ENCODE measurements at places on chromosomes 6 and 20. TPM values are rescaled to one million over a fixed set of nuclear protein-coding genes. Genes with fewer than 3 reads are reported as not detected.

- no peak overlapping the region for H3K27ac ChIP-seq
- H3K36me3 ChIP-seq = no peaks in the 10 kb centered on the region
- DNase-seq = no peak
- no peaks in the 10 kb centered on the region for H3K4me1 ChIP-seq
Measured at GRCh38 chr6:90079560-90080490, 185.6 kb downstream of the GJA10 start.

- H3K36me3 ChIP-seq = peaks cover 4% of the 10 kb centered on the region
- H3K4me1 ChIP-seq = no peaks in the 10 kb centered on the region
- H3K4me3 ChIP-seq = no peak overlapping the region
- DNase-seq = no peak
- no peak overlapping the region for H3K27ac ChIP-seq
- H3K27me3 ChIP-seq = no peaks in the 10 kb centered on the region
Measured at GRCh38 chr6:14499309-14499708, 381.7 kb downstream of the CD83 start.

DNA sequence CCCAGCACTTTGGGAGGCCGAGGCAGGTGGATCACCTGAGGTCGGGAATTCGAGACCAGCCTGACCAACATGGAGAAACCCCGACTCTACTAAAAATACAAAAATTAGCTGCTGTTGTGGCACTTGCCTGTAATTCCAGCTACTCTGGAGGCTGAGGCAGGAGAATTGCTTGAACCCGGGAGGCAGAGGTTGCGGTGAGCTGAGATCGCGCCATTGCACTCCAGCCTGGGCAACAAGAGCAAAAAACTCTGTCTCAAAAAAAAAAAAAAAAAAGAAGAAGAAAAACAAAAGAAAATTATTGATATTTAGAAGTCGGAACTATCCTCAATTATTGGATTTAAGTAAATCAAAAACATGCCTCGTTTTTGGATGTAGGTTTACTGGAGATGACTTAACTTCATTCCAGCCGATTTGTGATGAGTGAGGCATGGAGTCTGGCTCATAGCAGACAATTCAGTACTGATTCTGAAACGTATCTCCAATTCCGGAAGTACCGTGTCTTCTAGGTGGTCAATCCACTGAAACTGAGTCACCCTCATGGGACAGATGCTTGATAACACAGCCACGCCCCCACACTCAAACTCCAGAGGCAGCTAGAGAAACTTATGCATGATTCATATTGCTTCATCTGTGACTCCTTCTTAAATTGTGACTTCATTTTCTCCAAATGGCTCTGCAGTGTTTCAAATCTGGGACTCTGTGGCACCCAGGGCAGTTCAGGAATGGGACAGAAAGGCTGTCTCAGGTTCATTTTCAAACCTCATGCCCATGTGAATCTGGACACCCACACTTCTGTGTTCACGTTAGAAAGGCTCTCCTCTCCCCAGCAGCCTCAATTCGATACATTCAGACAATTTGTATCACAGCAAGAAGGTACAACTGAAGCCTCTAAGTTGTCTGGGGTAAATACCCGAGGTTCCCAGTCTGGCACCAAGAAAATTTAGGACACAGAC, 110.4 kb upstream of the ARMC2 start:
- no peaks in the 10 kb centered on the region for H3K36me3 ChIP-seq
- H3K27me3 ChIP-seq = no peaks in the 10 kb centered on the region
- no peaks in the 10 kb centered on the region for H3K4me1 ChIP-seq
- H3K27ac ChIP-seq = peak overlapping the region; percentile 62

- no peaks in the 10 kb centered on the region for H3K27me3 ChIP-seq
- H3K4me1 ChIP-seq = no peaks in the 10 kb centered on the region
- no peak for DNase-seq
Measured at GRCh38 chr6:101689695-101690094, 296.2 kb downstream of the GRIK2 start.

DNA sequence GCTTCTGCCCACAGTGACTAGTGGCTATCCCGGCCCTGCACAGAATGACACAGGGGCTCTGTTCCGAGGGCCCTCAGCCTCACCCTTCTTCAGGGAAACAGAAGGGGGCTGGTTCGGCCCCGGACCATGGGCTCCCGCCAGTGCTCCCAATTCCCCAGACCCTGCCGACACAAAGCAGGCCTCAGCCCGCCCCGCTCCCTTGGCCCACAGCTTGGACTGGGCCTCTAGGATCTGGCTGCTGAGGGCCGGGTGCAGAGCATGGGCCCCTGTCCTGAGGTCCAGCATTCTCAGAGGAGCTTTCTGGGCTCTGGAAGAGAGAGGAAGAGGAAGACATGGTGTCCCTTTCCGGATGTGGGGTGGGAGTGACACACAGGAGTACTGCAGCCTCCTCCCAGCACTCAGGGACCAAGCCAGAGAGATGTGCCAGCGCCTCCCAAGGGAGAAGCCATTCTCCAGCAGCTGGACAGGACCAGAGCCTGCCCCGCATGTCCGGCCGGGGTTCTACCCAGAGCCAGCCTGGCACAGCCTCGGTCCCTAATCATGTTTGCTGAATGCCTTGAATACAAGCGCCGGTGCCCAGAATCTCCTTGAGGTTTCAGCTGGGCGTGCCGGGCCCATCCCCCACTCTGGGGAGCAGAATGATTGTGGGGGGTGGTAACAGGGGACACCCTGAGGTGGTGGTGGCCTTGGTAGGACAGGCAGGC, 23.9 kb downstream of the C20orf203 start:
- H3K27me3 ChIP-seq = no peaks in the 10 kb centered on the region
- no peaks in the 10 kb centered on the region for H3K4me1 ChIP-seq
- no peaks in the 10 kb centered on the region for H3K36me3 ChIP-seq
- no peak overlapping the region for H3K4me3 ChIP-seq

- H3K36me3 ChIP-seq = peaks cover 45% of the 10 kb centered on the region
- H3K4me3 ChIP-seq = no peak overlapping the region
- H3K27me3 ChIP-seq = no peaks in the 10 kb centered on the region
- peaks cover 83% of the 10 kb centered on the region for H3K4me1 ChIP-seq
- H3K27ac ChIP-seq = peak overlapping the region; percentile 64
- DNase-seq = no peak
Measured at GRCh38 chr20:31707994-31708735, 14.5 kb downstream of the BCL2L1 start.

DNA sequence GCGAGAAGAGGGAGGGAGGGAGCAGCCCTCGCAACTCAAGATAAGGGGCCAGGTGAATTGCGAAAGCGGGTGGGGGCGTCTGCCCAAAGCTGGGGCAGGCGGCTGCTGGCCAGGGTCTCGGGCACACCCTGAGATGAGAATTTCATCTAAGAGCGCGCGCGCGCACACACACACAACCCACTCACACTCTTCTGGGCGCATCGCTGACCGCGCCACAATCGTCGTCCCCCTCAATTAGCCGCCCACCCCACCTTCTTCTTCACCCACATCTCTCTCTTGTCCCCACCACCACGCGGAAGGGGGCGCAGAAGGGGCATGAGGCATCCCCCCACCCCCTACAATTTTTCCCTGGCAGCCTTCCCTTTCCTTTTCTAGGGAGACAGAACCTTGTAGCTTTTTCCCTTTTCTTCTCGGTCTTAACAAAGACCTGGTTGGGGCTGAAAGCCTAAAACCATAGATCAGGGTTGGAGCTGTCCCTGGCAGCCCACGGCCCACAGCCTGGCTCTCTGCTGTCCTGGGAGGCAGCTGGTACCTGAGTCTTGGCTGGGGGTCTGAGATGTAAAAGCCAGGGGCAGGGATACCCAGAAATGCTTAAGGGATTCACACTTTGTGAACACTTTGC, 737 bp upstream of the PTPRT start:
- no peak overlapping the region for H3K4me3 ChIP-seq
- no peaks in the 10 kb centered on the region for H3K36me3 ChIP-seq
- DNase-seq = no peak
- H3K4me1 ChIP-seq = no peaks in the 10 kb centered on the region
- H3K27me3 ChIP-seq = peaks cover 10% of the 10 kb centered on the region
- no peak overlapping the region for H3K27ac ChIP-seq

DNA sequence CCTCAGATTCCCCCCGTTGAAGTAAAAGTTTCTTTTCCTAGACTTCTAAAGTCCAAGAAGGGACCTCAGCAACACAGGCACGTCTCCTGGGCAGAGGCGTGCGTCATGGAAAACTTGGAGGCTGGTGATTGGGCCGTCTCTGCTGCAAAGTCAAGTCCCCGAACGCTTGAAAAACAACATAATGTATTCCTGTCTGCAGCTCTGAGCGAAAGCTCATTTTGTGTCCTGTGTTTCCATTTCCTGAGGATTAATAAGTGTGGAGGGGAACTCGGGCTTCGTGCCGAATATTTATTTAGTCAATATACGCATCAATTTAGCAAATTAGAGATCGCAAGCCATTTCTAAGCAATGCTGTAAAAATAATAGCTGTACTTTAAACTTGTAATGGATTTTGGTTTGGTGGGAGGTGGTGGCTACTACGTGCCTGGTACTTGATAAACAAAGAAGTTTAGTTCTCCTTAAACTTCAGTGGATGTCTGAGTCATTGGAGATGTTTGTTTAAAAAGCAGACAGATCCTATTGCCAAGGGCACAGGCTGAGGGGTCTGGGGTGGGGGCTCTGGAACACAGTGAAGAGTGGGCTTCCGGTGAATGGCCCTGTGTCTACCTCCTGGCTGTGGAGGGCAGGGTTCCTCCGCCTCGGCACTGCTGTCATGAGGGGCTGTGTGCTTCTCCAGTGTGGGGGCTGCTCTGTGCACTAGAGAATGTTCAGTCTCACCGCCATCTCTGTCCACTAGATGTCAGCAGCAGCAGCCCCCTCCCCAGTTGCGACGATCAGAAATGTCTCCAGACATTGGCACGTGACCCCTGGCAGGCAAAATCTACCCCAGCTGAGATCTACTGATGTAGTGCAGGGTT, 21.8 kb downstream of the PCK1 start:
- no peaks in the 10 kb centered on the region for H3K36me3 ChIP-seq
- no peak overlapping the region for H3K4me3 ChIP-seq

GRCh38 chr6:3301506-3301905, 42.8 kb downstream of the PSMG4 start:
- DNase-seq = no peak
- H3K27me3 ChIP-seq = no peaks in the 10 kb centered on the region
- no peak overlapping the region for H3K27ac ChIP-seq

DNA sequence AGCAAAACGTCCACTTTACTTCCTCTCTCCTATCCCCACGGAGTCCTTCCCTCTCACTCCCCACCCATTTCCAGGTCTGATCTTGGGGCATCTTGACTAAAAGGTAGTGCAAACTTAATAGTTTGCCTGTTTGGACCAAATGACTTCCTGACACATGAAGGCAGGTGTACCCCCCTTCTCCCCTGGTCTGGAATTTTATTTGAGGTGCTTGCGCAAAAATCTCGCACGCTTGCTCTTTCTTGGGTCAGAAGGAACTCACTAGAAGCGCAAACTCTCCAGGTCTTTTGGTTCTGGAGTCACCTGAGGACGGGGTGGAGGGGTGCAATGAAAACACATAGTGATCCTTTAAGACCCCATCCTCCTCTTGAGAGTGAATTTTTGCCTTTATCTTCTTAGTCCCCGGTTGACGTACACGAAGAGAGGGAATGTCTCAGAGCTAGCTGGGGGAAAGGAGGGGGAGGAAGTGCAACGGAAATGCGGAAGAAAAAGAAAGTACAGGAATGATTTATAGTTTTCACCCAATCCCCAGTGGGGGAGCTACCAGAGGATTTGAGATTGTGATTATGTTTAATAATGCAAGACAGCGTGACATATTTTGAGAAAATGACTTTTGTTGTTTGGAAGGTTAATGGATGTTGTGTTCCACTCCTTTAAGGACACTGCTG, 4.9 kb downstream of the ADGRB3 start:
- peak overlapping the region; percentile 51 for H3K27ac ChIP-seq
- no peak for DNase-seq
- no peaks in the 10 kb centered on the region for H3K36me3 ChIP-seq
- peak overlapping the region; percentile 24 for H3K4me3 ChIP-seq
- H3K27me3 ChIP-seq = no peaks in the 10 kb centered on the region

DNA sequence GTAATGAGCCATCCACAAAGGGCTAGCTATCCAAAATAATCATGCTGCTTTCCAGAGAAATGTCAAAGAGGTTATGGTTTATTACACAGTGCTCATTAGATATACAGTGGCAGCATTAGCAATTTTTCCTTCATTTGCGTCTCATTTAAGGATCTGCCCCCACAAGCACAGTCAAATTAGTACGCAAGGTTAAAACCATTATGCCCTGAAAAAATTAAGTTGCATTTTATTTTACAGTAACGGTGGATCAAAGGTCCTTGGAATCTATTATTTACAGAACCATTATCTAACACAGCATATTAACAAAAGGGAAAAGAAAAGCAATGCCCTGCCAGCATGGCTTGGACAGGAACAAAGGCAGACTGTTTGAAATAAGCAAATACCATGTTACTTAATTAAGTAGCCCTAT, 144.8 kb downstream of the PDSS2 start:
- H3K4me1 ChIP-seq = no peaks in the 10 kb centered on the region
- H3K4me3 ChIP-seq = no peak overlapping the region
- no peaks in the 10 kb centered on the region for H3K36me3 ChIP-seq
- no peak overlapping the region for H3K27ac ChIP-seq

DNA sequence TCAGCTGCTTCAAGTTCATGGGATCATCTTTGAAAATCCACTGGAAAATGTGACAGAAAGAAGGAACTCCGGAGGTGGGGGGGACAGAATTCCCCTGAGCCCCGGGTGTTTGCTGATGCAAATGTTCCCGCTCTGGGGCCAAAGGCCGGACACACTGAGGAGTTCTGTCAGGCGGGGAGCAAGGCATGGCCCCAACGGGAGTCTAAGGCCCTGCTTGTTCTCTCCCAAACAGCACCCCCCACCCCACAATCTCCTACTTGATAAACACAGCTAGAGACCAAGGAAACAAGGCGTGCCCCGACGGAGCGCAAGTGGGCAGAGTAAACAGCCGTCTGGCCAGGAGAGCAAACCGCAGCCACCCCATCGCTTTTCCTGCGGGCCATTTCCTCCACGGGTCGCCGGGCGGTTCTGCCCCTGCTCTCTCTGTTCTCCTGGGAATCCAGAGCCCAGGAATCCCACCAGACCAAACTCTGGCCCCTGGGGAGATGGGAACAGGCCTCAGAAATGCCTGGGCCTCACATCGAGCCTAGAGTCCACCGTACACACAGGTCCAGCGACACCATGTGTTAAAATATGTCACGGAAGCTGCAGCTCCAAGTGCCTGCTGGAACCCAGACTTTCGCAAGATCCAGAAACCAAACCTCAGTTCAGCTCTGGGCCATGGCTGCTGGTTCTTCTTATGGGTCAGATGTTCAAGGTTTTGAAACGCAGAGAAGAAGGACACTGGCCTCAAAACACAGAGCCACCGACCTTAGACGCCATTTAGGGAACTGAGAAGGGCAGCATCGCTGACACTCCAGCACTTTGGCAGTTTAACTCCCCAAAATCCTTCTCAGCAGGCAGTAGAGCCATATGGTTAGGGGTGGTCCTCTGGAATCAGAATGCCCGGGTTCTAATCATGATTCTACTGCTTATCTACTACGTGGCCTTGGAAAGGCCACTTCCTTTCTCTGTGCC, 104.2 kb downstream of the PREX1 start:
- H3K36me3 ChIP-seq = no peaks in the 10 kb centered on the region
- peak; percentile 64 for DNase-seq

Gene RING1
- total RNA-seq = 7.5 TPM

Gene KLHDC3
- 122 TPM for total RNA-seq

Gene CD40
- 9.6 TPM for total RNA-seq

Gene REV3L
- total RNA-seq = 34.2 TPM

Gene SLC17A3
- total RNA-seq = not detected

Gene SLPI
- total RNA-seq = 57.3 TPM
